Endothelial cell of coronary artery (primary cell): ENCODE measurements at places on chromosomes 5 and 9. TPM values are rescaled to one million over a fixed set of nuclear protein-coding genes. Genes with fewer than 3 reads are reported as not detected.

Gene INSYN2B
- 5.3 and 10.8 TPM in 2 replicates for total RNA-seq

Gene GABRG2
- not detected in 2 replicates for total RNA-seq

Gene FAM163B
- not detected in 2 replicates for total RNA-seq

Gene FOXE1
- total RNA-seq = not detected in 2 replicates

Gene NNT
- 52.5 and 69.9 TPM in 2 replicates for total RNA-seq

Gene IFNE
- 0.99 and 2.1 TPM in 2 replicates for total RNA-seq

Gene TAF11L10
- total RNA-seq = not detected in 2 replicates

Gene C9orf43
- 0.09 and 0.36 TPM in 2 replicates for total RNA-seq

Gene EIF4E1B
- total RNA-seq = not detected in 2 replicates

Gene GRIN1
- under 0.01 and 0.09 TPM in 2 replicates for total RNA-seq

Gene PCA3
- total RNA-seq = 0.28 and 0.90 TPM in 2 replicates

Gene PRDM9
- total RNA-seq = not detected in 2 replicates

Gene ACOT12
- not detected in 2 replicates for total RNA-seq

Gene PSAT1
- total RNA-seq = 16.4 and 68.9 TPM in 2 replicates

Gene CCDC192
- total RNA-seq = not detected in 2 replicates

Gene CATSPER3
- total RNA-seq = 0.09 and 0.19 TPM in 2 replicates

Gene MGAT4B
- 130 and 211 TPM in 2 replicates for total RNA-seq

Gene AJM1
- total RNA-seq = 0.45 and 2.2 TPM in 2 replicates

Gene OR2Y1
- not detected in 2 replicates for total RNA-seq

Gene PCDHGA12
- total RNA-seq = 4.8 and 6.7 TPM in 2 replicates

Gene CDC20B
- total RNA-seq = not detected in 2 replicates

Gene STK32A
- total RNA-seq = under 0.01 and 0.38 TPM in 2 replicates

Gene OR1Q1
- not detected in 2 replicates for total RNA-seq

Gene ALAD
- 14.1 and 21.0 TPM in 2 replicates for total RNA-seq
